NCI-H1930 (cell line): ENCODE measurements at places on chromosomes 12 and 14.

DNA sequence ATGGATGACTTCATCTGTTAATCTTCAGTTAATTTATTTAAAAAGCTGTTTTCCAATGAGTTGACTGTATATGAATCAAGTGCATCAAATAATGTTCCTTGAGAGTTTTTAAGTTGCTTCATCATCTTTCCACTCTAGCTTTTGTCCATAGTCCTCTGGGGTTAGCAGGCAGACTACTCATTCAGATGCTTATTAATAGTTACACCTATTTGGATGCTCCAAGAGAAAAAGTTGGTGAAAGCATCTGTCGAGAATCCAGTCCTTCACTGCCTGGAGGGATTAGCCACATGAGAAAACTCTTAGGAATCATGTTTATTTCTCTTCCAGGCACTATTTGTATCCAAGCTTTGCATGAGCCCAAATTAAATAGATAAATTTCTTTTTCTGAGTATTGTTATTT, 70.2 kb downstream of the DACT1 start:
- no peak for DNase-seq

DNA sequence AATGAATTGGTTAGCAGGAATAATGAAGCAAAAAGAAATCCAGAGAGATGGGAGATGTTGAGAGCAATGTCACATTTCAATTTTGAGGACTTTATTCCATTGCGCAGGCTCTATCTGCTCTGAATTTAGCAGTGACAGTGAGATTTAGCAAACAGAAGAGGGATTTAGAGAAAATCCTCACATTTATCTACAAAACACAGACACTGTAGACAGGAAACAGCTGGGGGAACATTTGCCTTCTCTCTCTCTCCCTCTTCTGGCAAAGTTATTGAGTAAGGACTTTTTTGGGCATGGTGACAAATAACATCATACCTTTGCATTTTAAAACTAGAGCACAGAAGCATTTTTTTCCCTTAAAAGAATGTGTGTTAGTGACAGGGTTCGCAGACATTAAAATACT, at the start of gene IGF1:
Gene IGF1 (minus strand): TSS at position 158 of the 400 bp plus-strand sequence. CDS start 182 bp downstream, outside the sequence.
- no peak for DNase-seq

GRCh38 chr12:24062642-24063245, 113.3 kb upstream of the SOX5 start:
- no peak for DNase-seq

- no peak for DNase-seq
These were observed 28.0 kb upstream of the METAP2 start for GRCh38 chr12:95445884-95446505.

- no peak for DNase-seq
These were observed 27.4 kb downstream of the PCNX1 start for GRCh38 chr14:70934502-70935134.

- DNase-seq: no peak
These were observed 575 bp downstream of the TRAF3 start for GRCh38 chr14:102777711-102778337.

GRCh38 chr14:93832665-93833064, 44.4 kb upstream of the PRIMA1 start:
- DNase-seq: no peak

DNA sequence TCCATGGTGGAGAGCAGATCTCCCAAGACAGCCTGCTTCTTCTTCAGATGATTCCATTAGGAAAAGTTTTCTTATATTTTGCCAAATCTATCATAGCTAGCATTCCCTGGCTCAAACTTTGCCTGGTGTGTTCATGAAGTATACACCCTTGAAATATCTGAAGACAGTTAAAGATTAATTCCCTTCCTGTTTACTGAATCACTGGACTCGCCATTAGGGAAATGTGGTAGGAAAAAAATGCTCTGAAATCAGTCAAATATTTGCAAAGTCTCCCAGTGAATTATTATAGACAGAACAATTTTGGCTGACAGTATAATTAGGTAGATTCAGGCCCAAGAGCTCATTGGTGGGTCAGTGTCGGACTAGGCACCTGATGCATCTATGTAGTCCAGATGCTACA, 86.5 kb downstream of the PDZRN4 start:
- DNase-seq: no peak

DNA sequence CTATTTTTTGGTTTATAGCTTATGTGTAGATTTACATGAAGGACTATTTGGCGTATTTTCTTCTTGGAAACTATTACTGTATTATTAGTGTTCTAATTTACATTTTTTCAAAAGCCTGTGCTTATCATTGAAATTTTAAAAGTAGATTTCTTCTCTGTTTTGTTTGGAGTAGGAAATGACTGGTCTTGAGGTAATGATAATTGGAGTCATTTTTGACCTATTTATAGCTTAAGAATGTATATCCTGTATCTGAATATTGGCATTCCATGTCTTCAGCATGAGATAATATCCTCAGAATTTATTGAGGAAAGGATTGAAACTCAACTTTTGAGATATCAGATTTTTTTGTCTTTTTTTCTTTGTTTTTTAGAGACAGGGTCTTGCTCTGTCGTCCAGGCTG, 193.4 kb downstream of the ERC1 start:
- DNase-seq: no peak

GRCh38 chr12:72740064-72740463, 467.9 kb downstream of the TRHDE start:
- no peak for DNase-seq
